ENCODE measurements at places on chromosomes 6 and 20.
A peak's percentile ranks its signal among the peaks of the same experiment; 100 is the strongest.

DNA sequence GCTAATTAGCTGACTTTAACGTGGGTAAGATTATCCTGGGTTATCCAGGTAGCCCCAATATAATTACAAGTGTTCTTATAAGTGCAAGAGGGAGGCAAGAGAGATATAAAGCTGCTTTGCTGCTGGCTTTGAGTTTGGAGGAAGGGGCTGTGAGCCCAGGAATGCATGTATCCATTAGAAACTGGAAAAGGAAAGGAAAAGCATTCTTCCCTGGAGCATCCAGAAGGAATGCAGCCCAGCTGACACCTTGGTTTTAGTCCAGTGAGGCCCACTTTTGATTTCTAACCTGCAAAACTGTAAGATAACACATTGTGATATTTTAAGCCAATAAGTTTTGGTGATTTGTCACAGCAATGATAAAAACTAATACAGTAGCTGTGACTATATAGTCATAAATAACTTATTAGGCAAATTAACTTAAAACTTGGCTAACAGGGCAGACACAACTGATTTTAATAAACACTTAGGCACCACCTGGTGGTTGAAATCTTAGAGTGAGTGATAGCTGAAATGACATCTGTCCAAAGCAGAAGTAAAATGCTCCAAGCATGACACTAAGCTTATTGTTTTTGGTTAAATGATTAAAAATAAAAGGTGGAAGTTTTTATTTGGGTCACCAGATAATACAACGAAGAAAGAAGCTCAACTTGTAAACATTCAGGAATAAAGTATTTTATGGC lies 35.6 kb downstream of the ADGRF4 start:
- no peak for DNase-seq

DNA sequence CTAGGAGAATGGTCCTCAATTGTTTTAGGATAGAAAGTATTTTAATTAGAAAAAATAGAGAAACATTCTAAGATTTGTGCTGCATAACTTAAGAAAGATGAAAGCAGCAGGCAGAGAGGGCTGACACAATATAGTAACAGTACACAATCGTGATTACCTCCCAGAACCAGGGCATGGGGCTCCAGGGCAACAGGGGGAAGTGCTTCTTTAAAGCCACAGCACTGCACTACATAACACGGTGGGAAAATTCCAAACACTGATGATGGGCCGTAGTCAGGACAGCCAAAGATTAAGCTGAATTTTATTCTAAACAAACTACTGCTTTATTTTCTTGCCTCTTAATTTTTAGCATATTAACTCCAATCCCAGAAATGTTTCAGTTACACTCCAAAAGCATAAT lies 14.4 kb downstream of the EXOC2 start:
- DNase-seq, result no peak

- no peak for DNase-seq
These were observed 23.5 kb downstream of the KIAA0408 start for GRCh38 chr6:127435626-127436220.

DNA sequence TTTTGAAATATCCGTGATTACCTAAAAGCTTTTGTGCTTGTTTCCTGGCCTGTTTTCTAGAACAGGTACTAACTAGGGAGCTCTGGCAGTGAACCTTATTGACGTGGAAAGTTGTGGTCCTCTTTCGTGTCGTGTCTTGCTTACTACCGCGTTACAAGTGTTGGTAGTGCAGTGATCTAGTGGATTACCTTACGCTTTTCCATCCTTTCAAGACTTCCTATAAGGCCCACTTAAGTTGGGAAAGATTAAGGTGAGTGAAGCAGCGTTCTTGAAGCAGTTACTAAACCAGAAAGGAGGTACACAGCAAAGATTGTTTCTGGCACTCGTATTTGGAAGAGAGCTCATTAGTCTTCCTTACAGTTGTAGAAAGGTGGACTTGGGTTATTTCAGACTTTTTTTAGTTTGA lies 1.9 kb downstream of the PNRC1 start:
- peak; percentile 29 for DNase-seq

- DNase-seq, result no peak
These were observed 24.6 kb upstream of the GTSF1L start for GRCh38 chr20:43751167-43752050.

- DNase-seq, result no peak
These were observed 4.8 kb upstream of the TMEM14A start for GRCh38 chr6:52666071-52666470.

- no peak for DNase-seq
These were observed 423.2 kb downstream of the RFPL4B start for GRCh38 chr6:112770308-112770707.

DNA sequence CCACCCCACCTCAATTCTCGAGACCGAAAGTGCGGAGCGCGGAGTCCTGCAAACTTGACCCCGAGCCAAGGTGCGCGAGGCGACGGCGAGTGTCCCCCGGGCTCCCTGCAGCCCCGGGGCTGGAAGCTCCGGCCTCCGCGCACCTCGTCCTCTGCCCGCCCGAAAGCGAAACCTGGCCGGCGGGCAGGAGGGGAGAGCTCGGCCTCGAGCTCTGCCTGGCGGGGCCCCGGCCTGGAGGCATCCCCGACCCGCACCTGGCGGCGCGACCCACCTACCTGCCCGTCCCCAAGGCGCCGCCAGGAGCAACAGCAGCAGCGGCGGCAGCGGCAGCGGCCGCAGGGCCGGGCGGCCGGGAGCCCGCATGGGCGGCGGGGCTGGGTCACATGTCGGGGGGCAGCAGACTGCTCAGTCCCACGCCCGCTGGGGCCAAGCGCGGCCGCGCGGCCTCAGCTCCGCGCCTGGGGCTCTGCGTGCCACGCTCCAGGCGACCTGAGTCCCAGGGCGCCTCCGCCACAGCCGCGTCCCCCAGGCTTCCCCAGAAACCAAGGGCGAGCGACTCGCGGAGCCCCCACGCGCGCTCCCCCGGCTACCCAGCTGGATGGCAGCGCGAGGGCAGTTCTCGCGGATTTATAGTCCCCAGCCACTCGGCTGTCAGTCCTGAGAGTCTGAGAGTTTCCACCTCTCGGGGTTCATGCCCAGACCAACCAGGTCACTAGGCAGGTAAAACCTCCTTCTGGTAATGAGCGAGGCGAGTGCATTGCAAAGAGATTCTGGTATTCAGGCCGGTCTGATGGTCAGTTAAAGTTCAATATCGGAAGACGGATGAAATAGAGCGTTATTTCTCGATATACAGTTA lies at the start of gene IL20RA:
TSS of gene IL20RA (minus strand) at position 600 of the 856 bp plus-strand sequence. CDS start at position 363, 237 bp downstream.
- peak; percentile 26 for DNase-seq

GRCh38 chr6:166488701-166489100 lies 97.8 kb downstream of the RAMACL start:
- no peak for DNase-seq

GRCh38 chr6:158367816-158368215 lies 55.6 kb downstream of the TULP4 start:
- DNase-seq, result no peak

DNA sequence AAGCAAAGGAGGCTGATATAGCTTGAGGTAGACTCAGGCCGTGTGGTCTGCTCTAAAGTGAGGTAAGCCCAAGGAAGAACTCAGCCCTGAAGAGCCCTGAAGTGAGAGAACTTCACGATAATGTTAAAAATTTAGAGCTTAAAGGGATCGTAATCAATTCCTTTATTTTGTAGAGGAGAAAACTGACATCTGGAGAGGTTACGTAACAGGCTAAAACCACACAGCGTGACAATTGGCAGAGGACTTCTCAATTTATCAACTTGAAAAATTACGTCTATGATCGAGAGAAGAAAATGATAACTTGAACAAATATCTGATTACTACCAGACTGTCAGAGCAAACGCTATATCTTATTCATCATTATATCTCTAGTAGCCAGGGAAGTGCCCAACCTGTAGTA lies 121.8 kb upstream of the FOXO3 start:
- DNase-seq, result no peak

- DNase-seq, result no peak
These were observed 203.8 kb downstream of the MYLK4 start for GRCh38 chr6:2546901-2547300.

- DNase-seq, result no peak
These were observed 30.8 kb upstream of the FKBP1A start for GRCh38 chr20:1423625-1424106.

DNA sequence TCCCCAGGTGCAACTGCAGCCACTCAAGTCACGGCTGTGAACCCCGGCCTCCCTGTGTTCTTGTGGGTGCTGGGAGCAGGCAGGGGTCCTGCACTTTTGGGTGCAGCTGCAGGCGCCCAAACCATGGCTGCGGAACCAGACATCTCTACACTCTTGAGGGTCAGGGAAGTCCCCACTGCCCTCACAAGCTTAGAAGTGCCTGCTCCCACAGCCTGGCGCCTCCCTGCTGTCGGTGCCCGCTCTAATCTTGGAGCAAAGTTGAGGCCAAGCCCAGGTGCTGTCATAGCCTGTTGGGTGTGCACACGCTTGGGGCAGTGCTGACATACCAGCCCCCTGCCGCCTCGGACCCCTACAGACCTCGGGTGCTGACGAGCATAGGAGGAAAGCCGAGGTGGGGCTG lies 6.2 kb downstream of the DEFB132 start:
- DNase-seq, result no peak

DNA sequence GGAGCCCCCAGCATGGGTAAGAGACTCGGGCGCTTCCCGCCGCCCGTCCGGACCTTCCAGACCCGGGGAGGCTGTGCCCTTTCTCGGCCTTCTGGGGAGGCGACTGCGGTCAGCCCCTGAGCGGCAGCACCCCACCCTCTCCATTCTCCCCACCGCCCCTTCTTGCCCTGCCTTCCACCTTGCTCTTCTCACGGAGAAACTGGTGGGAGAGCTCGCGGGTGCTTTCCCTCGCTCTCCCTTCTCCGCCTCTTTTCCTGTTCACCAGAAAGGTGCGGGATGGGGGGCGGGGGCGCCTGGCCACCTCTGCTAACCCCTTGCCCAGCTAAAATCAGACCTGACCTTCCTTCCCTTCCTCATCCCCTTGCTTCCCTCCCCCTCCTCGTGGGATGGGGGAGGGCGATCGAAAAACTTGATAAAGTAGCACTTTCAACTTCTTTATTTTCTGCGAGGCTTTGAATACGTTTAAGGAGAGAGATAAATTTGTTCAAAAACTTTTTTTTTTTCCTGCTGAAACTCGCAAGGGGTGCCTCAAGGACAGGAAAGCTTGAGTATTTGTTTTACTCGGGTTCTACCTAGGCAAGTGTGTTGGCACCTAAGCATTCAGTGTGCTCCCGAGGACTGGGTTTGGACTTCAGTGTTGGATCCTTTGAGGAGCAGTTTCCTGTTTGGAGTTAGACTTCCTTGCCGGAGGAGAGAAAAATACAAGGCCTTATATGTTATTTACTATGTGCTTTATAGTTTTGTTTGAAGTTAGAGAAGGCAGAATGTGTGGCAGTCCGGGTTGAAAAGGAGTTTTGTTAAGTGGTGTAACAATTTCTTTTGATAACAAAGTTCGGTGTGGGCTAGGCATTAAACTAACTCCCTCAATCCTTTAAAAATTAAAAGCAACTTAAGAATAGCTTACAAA lies 897 bp downstream of the CD2AP start:
- no peak for DNase-seq

DNA sequence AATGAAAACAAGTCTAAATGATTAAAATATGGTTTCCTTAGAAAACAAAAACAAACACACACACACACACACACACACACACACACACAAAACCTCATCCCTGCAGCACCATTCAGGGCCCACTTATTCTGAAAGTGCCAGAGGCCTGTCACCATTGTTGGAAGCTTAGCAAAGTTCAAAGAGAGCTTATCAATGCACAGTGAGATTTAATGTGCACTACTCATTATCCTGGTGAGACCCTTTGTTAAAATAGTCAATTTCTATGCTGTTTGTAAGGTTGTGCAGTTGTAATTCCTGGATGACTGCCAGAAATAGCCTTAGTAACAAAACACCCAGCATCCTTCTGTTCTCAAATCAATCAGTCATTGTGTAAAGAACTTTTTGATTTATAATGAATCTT lies 482.9 kb downstream of the GRIK2 start:
- DNase-seq, result no peak
